Amygdala (tissue), 56 donors: ENCODE measurements at places on chromosomes 7 and 10.

DNA sequence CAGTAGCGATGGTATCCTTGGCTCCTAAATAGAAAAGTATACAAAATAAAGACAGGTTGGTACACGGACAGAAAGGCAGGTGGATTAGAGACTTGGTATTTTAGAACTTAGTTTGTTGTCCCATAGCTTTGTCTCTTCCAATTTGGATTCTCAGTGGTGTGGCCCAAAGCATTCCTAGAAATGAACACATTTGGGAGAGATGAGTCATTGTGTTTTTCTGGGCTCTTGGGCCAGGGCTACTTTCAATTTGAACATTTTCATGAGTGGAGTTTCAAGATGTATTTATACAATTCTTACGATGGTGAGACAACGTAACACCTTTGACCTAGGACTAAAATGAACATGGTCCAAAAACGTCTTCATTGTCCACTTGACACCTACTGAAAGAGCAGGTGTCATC, 225.1 kb upstream of the YAE1 start:
- DNase-seq: no peak

GRCh38 chr10:16965740-16966447, 148.7 kb upstream of the RSU1 start:
- no peak for DNase-seq

- no peak for DNase-seq
Observed at GRCh38 chr10:126674741-126675515, 4.4 kb upstream of the C10orf90 start.

GRCh38 chr7:128381161-128381821, 19.8 kb upstream of the PRRT4 start:
- DNase-seq: no peak

DNA sequence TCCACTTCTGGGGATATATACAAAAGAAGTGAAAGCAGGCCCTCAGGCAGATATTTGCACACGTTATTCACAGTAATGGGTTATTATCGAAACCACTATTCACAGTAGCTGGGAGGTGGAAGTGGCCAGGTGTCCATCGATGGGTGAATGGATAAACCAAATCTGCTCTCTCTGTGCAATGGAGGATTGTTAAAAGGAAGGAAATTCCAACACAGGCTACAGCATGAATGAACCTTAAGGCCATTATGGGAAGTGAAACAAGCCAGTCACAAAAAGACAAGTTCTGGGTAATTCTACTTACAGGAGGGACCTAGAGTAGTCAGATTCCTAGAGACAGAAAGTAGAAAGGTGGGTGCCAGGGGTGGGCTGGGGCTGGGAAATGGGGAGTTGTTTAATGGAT, 48.5 kb upstream of the BHLHA15 start:
- no peak for DNase-seq

DNA sequence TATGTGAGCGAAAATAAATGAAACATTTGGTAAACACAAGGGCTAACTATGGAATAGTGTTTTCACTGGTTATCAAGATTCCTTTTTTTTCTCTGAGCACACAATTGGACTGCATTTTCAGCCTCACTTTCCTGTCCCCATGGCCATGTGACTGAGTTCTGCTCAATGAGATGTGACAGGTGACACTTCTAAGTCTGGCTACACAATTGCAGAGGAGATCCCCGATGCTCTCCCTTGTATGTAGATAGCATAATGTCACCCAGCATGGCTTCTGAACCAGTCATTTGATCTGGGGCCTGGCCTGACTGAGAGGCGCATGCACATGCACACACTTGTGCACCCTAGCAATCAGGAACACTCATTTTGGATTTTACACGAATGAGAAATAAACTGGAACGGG, 581.8 kb downstream of the GRID1 start:
- DNase-seq: no peak

DNA sequence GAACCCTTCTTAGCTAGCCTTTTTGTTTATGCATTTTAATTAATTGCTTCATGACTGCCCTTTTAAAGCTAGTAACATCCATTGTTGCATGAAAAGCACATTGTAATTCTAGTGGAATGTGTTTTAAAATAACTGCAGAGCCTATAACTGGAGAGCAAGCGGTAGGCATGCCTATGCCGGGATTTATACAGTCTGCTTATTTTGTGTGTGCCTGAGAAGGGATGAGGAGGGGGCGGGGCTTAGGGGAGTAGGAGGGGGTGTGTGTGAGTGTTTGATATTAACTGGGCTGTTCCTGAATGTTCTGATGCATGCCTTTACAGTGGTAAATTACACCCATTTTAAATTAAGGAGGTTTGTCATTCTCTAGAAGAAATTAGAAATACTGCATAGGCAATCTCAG, 208.1 kb downstream of the TCF7L2 start:
- no peak for DNase-seq

GRCh38 chr7:130040576-130040975, 10.6 kb downstream of the ZC3HC1 start:
- no peak for DNase-seq

DNA sequence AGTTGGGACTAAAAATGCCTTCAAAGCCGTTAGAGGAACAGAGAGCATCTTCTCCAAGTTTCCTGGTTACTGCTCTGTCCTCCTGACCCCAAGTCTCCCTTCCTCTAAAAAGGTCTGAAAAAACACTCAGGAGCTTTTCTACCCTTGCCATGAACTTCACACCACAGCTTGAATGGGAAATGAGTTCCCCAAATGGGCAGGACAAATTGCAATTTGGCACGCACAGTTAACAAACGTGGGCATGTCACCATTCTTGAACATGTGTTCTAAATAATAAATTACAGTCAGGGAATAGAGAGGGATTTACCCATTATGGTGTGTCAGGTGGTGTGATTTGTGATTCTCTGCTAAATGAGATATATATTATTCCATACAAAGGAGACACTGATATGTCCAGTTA, 91.2 kb upstream of the WNT16 start:
- DNase-seq: no peak

DNA sequence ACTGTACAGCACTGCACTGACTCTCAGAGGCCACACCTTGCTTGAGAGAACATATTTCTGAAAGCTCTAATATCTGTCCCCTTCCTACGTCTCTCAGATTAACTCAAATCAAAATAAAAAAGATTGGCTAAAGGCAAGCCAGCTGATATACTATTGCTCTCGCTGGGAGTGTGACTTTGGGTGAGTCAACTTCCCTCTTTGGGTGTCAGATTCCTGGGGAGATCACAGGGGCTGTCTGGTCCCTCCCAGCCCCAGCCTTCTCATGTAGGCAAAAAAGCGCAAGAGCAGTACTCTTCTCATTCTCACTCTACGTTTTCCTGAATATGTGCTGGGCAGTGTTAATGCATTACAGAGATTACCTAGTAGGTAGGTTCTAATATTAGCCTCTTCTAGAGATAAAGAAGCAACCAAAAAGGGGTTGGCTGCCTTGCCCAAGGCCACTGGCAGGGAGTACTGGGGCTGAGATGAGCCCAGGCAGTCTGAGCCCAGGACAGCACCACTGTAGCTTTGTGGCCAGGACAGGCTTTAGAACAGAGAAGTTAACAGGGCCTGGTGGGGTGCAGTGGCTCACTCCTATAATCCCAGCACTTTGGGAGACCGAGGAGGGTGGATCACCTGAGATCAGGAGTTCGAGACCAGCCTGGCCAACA, 9.1 kb upstream of the DENND2A start:
- no peak for DNase-seq

DNA sequence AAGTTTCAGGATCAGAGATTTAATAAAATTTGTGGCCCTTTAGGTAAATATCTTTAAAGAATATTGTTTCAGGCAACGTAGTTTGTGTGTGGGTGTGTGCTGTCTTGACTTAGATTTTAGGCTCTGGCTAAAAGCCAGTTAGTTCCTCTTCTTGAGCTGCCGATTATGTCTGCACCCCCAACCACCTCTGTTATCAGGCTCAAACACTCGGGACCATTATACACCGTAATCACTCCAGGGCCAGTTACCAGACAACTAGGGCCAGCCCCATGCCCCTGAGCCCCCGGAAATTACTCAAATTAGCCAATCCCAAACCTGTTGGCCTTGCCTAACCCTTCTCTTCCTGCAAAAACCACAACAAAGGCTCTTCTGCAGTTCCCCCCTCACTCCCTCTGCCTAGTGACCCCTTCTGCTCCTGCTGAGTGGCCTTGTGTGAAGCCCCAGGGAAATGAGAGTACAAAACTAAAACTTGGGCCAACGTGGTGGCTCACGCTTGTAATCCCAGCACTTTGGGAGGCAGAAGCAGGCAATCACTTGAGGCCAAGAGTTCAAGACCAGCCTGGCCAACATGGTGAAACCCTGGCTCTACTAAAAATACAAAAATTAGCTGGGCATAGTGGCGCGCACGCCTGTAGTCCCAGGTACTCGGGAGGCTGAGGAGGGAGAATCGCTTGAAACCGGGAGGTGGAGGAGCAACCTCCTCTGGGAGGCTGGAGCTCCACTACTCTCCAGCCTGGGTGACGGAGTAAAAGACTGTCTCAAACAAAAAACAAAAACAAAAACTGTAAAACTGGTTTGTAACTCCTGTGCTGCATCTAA, 9.2 kb upstream of the HNRNPF start:
- DNase-seq: no peak

GRCh38 chr7:102942868-102943267, 30.1 kb downstream of the LRRC17 start:
- no peak for DNase-seq

DNA sequence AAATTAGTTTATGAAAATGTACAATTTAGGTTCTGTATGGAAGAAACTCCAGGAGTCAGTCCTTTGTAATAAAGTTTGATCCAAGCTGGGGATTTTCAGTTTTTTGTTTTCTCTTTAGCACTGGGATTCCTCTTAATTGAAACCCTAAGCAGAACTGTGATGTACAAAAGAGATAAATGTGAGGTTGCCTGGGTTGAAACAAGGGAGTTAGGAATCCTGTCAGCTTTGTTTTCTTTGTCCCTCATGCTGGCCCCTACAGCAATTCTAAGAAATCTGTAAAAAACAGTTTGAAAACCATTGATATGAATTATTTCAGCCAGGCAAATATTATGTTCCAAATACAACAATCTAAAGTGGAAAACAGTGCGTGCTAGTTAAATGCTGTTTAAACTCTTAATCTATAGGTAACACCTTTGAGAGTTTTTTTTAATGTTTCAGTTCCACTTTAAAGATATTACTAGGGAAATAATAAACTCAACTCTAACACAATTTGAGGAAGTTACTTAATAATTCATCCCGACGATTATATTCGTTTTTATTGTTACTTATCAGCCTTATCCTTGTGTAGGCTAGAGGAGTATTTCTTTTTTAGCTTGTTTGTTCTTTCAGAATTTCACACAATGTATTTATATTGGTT, 65.3 kb downstream of the SGCE start:
- no peak for DNase-seq

GRCh38 chr7:92586403-92586802, 3.8 kb downstream of the FAM133B start:
- DNase-seq: no peak

DNA sequence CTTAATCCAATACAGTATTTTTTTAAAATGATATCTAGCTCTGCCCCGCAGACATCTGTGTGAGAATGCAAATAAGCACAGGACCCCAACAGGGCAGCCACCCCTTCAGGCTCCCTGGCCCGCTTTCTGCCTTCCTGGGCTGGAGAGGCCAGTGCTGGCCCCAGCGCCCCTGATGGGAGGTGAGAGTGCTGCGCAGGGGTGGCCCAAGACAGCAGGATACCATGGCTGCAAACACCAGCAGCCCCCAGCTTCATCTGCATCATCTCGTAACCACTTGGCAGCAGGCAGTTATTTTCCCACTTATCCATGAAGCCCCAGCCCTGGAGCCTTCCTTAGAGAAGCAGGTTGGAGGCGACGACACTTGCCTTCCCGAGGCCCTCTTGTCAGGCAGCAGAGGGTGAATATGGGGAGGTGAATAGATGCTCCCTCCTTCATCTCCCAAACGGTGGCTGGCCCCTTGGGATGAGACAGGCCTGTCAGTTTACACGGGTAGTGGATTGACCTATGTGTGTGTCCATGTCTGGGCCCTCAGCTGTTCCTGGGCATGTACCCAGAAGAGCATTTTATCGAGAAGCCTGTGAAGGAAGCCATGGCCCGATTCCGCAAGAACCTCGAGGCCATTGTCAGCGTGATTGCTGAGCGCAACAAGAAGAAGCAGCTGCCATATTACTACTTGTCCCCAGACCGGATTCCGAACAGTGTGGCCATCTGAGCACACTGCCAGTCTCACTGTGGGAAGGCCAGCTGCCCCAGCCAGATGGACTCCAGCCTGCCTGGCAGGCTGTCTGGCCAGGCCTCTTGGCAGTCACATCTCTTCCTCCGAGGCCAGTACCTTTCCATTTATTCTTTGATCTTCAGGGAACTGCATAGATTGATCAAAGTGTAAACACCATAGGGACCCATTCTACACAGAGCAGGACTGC, 71.2 kb downstream of the ALOX5 start:
- peak; percentile 52 for DNase-seq

DNA sequence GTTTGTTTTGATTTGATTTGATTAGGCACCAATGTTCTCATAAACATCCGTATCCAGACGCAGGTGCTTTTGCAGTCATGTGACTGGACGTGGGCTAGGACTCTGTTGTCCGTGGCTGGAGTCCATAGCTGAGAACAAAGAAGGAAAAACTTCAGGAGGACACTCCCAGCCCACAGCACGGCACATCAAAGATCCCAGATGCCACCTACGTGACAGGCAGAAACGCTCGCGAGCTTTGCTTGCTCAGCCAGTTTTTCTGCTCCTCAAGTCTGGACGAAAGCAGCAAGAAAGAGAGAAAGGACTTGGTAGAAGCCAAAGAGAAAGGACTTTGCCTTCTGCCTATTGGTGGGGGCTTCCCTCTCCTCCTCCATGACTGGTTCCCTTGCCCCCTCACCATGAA, 6.9 kb upstream of the ZKSCAN1 start:
- DNase-seq: no peak

DNA sequence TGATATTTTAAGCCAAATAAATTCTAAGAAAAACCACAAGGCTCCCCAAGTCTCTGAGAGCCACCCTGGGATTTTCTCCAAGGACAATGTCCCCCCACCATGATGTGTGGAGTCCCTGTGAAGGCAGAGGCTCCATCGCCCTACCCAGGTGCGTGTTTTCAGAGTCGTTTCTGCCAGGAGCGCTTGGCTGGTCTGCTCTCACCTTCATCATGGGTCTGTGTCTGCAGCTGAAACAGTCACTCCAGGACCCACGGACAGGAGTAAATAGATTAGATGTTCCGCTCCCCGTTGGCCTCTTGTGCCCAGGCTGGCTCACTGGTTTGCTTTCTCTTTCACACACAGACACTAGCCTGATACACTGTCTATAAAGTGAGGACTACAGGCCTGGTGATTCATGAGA, 217.5 kb downstream of the SFMBT2 start:
- no peak for DNase-seq

- no peak for DNase-seq
Observed at GRCh38 chr7:121080257-121080912, 91.9 kb downstream of the CPED1 start.

DNA sequence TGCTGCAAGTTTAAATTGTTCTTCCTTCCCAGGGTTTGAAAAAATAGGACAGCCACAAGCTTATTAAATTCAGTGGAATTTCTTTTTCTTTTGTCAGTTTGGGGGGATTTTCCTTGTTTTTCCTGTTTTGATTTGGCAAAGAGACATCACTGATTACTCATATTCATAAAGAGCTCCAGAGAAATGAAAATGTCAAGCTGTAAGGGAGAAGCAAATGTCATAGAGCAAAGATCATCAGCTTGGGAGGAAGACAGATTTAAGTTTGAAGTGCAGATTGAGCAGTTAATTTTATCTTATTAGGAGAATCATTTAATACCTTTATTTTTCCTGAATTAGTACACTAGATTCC, 255.8 kb upstream of the PHYHIPL start:
- no peak for DNase-seq
